ENCODE measurements at places on chromosomes 16 and 17.
A peak's percentile ranks its signal among the peaks of the same experiment; 100 is the strongest.

DNA sequence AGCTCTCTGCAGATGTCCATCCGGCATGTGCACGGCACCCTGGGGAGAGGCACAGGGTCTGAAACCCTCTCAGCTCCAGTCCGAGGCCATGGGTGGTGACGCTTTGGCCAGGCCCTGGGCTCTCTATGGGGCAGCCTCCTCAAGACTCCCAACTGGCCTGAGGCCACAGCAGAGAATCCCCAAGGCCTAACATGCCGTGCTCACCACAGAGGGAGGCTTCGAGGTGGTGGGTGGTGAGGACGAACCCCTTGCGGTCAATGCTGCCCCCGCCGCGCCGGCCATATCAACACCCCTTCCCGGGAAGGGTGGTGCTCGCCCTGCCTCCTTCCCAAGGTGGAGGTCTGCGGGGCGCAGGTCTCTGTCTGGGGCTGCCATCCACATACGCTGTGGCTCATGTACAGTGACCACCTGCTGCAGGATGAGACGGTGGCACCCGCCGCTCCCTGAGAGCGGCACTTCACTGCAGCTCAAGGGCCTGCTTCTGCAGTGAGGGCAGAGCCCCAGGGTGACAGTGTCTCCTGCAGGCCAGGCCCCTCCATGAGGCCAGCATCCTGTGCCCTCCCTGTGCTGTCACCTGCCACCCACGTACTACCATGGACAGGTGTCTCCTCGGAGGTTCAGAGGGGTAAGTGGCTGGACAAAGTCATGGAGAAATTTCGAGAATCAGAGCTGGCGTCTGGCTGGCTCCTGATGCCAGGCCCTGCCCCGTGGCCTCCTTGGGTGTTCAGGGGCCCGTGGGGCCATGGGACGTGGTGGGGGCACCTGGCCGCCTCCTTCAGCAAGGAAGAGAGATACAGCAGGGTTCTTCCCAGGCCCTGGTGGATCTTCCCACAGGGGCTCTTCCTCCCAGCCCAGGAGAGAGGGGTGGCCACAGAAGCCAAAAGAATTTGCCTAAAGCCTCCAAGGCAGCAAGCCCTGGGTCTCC is 54.6 kb upstream of the ACSF3 start:
- DNase-seq: no peak

- DNase-seq: no peak
Observed at GRCh38 chr16:27413956-27414355, 12.0 kb downstream of the IL21R start.

GRCh38 chr17:47883589-47884426 is 12.2 kb upstream of the SP2 start:
- DNase-seq: no peak

- no peak for DNase-seq
Observed at GRCh38 chr16:69501956-69502745, 63.6 kb upstream of the NFAT5 start.

- no peak for DNase-seq
Observed at GRCh38 chr16:73057291-73058210, 9.6 kb upstream of the ZFHX3 start.

DNA sequence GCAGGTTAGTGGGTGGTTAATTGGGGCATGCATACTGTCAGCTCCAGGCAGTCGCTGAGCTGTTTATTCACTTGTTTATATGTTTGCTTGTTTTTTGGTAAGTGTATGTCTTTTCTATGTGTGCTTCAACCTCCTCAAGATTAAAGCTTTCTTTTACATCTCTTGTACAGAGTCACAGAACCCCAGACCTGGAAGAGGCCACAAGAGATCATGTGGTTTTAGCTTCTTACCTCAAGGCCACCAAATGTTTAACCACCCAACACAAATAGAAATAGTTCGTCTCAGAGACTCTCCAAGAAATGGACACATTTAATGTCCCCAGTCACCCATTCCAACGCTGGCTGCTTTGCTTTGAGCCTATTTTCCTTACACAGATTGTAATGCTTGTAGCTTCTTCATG is 11.8 kb upstream of the TMEM98 start:
- DNase-seq: no peak

GRCh38 chr16:3659251-3659650 is 4.8 kb downstream of the DNASE1 start:
- no peak for DNase-seq

DNA sequence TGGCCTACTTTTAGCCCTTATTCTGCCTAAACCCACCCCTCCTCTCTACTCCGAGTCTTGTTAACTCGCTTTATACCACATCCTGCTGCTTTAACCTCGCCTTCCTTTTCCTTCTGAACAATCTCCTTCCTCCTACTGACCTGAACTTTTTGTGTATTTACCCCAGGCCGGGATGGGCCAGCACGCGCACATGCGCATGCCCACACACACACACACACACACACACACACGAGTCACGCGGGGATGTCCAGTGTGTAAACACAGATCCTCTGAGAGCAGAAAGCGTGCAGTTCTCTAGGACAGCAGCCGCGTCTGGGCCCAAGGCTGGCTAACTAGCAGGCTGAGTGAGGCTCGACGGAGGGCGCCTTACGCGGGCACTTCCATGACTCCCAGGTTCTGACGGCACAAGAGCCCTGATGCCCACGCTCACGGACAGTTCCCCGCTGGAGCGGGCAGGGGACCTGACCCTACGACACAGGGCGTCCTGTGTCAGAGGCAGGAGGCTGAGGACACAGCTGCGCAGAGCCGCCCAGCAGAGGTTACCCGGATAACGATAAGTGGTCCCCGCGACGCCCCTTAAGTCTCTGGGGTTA is 610 bp downstream of the PIK3R5 start:
- DNase-seq: peak; percentile 48

DNA sequence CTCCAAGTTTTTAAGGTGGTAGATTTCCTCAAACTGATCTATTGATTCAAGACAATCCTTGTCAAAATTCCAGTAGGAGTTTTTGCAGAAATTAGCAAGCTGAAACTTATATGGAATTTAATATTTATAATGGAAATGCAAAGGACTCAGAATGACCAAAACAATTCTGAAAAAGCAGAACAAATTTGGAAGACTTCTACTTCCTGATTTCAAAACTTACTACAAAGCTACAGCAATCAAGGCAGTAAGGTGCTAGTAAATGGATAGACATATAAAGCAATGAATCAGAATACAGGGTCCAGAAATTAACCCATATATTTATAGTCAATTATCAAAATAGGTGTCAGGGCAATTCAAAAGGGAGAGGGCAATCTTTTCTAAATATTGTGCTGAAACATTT is 11.8 kb upstream of the IL21R start:
- DNase-seq: no peak

GRCh38 chr16:87847785-87848675 is 21.3 kb downstream of the SLC7A5 start:
- no peak for DNase-seq

GRCh38 chr16:11138769-11139325 is 117.2 kb downstream of the SOCS1 start:
- no peak for DNase-seq

- no peak for DNase-seq
Observed at GRCh38 chr16:11276143-11276895, at the start of gene PRM2. TSS of gene PRM2 (minus strand) at chr16:11276480. CDS start at chr16:11276370, 110 bp downstream.

- peak; percentile 33 for DNase-seq
Observed at GRCh38 chr17:83123896-83124801, 44.7 kb downstream of the METRNL start.

- no peak for DNase-seq
Observed at GRCh38 chr16:56125922-56126321, 65.4 kb upstream of the GNAO1 start.

DNA sequence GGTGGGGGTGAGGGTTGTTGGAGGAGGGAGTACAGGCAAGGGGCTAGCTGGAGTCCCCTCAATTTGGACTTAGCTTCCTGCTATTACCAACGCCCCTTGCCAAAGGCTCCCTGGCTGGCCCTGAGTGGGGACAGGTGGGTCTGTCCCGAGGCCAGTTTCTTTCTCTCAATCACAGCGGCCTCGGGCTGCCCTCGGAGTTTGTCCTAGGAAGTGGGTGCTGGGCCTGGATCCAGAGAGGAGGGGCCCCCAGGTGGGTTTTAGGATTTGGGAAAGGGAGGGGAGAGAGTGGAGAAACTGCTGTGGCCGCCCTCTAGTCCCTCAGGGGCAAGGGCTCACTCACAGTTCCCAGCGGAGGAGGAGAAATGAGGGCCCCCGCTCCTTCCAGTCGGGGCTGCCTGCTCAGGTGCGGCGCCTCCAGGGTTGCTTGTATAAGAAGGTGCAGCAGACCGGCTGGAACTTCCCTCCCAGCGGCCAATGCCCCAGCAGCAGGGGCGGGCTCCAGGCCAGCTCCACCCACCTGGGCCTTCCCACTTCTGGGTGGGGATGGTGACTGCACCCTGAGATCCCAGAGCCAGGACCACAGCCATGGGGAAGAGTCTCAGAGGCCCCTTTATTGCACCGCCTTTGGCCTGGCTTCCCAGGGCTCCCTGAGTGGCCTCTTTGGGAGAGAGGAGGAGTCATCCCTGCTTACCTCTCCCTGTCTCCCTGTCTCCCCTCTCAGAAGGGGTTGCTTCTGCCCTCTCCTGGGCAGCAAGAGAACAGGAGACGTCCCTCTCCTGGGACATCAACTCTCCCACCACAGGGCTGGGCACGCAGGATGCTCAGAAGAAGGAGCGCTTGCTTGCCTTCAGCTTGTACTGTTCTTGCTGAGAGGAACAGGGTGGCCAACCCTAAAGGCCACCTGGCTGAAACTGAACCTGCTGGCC is 112.0 kb upstream of the SMURF2 start:
- no peak for DNase-seq

DNA sequence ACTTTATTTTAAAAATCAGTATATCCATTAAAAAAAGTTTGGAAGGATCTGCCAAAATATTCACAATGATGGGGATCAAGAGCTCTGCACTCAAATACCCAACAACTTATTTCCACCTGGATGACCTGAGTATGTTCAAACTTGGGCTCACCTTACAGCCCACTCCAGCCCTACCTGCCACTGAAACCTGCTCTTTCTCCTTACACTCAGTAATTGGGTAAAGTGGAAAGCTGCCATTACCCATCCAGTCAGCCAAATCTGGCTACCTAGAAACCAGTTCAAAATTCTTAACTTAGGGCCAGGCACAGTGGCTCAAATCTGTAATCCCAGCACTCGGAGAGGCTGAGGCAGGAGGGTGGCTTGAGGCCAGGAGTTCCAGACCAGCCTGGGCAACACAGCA is 9.6 kb downstream of the VPS53 start:
- no peak for DNase-seq
